ENCODE measurements at places on chromosomes 11 and 22.

- no peak for DNase-seq
Observed at GRCh38 chr11:108221371-108221770, 1.1 kb downstream of the NPAT start.

DNA sequence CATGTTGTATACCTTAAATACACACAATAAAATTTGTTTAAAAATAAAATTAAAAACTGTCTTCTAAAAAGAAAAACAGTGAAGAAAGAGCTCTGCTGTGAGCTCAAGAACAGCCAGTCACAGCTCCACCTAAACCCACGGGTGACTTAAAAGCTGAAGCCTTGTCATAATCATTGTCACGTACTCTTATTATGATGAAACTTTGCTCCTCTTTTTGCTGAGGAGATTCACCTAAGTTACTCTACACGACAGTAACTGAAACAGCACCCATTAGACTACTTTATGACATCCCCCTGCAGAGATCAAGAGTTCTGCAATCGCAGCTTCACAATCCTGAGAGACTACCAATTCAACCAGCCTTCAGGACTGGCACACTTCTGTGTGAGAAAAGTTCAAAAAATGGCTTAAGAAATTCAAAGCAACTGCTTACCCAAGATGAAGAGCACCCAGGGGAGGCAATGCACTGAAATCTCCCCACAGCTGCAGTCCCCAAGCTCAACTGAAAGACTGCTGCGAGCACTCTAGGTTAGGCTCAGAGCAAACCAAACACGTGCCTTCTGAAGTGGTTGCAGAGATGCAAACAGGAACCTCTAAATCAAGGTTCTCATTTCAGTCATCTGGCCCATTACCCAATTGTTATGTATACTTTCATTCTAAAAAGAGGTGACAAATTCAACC lies at the start of gene JAML:
Gene JAML (minus strand): TSS at position 501 of the 678 bp plus-strand sequence. CDS start 10,145 bp downstream, outside the sequence.
- no peak for DNase-seq

DNA sequence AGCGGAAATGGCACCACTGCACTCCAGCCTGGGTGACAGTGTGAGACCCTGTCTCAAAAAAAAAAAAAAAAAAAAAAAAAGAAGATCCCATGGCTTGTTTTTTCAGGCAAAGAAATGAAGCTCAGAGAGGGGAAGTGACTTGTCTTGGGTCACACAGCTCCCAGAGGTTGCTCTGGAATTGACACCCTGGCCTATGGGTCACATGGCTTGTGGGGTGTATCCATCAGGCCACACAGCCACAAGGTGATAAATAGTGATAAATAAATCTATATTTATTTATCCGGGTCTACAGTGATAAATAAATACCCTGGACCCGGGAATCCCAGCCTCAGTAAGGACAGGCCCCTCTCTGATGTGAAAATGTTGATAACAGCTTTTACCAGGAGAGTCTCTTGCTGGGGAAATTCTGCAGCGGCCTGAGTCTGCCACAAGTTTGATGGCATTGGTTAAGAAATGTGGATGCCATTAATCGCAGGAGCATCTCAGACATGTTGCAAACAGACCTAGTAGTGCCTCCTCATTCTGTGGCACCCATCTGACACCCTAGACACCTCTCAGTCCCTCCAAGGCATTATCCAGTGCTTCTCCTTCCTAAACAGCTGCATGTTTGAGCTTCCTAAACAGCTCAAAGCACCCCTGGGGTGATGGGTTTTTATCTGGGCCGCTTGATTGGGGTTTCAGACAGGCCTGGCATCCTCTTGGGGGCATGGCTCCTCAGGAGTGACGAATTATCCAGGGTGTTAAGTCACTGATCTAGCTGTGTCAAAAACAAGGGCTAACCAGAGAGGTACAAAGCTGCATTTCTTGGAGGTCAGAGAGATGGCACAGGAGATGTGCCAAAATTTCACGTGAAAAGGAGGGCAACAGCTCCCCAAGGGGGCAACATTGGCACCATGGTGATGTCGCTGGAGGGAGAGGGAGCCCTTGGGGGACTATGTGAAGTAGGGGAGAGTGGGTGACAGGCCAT lies 1.9 kb upstream of the EMID1 start:
- DNase-seq, result no peak

GRCh38 chr11:3153291-3153861 lies 11.7 kb downstream of the OSBPL5 start:
- no peak for DNase-seq

GRCh38 chr22:48541401-48542098 lies 1286.1 kb downstream of the BRD1 start:
- no peak for DNase-seq

Data from fibroblast of skin of left biceps (primary cell).